Thoracic aorta (tissue), 2 donors: ENCODE measurements at places on chromosomes 4 and X.

DNA sequence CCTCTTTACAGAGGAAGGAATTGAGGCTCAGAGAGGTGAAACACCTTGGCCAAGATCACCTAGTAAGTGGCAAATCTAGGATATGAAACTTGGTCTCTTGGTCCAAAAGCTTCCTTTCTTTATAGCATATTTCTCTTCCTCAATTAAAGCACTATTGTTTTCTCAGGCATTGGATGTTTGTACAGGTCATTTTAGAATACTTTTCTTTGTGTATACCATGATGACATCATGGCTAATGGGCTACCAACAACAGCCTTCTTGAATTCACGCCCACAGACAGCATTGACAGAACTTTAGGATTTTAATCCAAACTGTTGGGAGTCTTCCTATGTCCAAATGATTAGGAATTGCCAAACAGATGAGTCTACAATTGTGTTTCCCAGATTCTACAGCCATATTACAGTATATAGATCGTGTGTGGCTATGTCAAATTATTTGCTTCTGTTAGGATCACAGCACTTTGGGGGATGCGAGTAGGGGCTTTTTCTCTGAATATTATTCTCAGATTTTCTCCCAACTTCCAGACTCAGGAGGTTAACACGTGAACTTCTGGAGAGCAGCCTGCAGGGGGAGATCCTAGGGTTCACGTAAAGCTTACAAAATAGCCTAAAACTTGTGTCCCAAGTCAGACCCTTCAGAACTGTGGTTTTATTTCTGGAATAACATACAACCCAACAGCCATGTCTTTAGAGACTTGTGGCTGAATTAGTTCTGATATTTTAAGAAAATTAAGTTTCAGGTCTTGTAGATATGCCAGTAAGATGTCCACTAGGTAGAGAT, 191.8 kb downstream of the SHROOM3 start:
- DNase-seq, result no peak

DNA sequence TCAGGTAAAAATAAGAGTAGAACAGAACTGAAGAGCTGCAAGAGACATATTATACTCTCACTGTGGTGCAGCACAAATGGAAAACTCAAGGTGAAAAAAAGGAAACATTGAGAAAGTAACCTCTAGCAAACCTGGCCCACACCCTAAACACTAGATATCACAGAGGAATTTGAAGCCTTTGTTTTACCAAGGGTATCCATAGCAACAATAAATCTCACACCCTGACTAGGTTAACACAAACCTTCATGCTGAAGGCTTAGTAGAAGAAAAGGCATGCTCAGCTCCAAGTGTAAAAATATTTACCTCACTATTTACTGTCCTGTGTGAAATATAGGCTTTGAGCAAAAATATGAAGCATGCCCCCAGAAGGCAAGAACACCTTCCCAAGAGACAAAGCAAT, 61.9 kb upstream of the TAB3 start:
- DNase-seq, result no peak

DNA sequence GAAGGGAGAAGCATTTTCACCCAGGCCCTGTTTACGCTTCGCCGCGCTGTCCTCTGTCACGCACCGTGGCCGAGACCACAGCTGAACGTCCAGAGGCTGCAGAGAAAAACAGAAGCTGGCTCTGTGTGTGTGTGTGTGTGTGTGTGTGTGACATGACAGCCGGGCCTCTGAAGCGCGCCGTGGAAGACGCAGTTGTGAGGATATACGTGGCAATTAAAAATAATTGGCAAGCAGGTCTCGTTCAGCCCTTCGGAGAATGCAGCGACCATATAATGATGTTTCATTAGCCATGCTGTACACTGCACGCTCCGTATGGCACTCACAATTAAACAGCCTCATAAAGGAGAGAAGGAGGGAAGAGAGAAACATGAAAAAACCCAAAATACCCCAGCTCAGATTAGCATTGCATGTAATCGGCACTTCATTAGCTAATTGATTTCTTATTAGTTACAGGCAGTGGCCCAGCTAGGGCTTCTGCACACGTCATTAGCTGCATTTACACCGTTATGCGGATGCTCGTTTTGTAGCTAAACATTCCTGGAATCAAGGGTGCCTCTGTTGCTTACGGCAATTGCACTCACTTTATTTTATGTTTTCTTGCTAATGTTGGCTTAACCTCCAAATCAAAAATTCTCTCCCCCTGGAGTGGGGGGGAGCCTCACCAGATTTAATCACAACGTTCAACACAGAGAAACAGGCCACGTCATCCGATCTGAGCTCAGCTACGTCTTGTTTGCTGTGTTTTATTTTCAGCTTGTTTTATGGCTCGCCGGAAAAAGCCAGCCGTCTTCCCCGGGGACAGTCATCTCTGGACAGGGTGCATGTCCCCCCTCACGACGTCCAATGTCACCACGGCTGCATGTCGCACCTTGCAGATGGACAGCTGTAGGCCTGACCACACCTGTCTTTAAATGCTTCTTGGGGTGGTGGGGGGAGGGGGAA, 74.6 kb upstream of the SHOX start:
- no peak for DNase-seq

- no peak for DNase-seq
Observed at GRCh38 chr4:152155070-152155469, 380.8 kb downstream of the FBXW7 start.

DNA sequence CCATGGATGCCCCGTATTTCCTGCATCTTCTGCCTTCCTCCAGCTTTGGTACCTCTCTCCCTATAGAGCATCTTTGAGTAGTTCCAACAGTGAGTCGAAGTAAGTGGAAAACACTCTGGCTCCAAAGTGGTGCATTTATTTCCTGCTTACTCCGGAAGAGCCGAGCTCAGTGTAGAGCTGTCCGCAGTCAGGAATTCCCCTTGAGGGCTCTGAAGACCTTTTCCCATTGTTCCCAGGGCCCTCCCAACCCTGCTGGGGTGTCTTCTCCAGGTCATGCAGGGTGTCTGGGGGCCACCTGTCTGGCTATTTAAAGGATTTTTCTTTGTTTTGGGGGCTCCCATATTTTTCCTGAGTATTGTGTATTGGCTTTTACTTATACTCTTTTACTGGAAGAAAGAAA, 118.6 kb upstream of the MXRA5 start:
- DNase-seq, result no peak
